ENCODE measurements at places on chromosomes 2 and 18.

GRCh38 chr18:48904847-48905394, 45.8 kb downstream of the SMAD7 start:
- DNase-seq: no peak

GRCh38 chr2:119782308-119783027, 22.7 kb downstream of the PTPN4 start:
- DNase-seq: no peak

- no peak for DNase-seq
Observed at GRCh38 chr2:85769236-85769982, 15.6 kb downstream of the ATOH8 start.

GRCh38 chr18:38961880-38962279, 1396.3 kb upstream of the CELF4 start:
- DNase-seq: no peak

DNA sequence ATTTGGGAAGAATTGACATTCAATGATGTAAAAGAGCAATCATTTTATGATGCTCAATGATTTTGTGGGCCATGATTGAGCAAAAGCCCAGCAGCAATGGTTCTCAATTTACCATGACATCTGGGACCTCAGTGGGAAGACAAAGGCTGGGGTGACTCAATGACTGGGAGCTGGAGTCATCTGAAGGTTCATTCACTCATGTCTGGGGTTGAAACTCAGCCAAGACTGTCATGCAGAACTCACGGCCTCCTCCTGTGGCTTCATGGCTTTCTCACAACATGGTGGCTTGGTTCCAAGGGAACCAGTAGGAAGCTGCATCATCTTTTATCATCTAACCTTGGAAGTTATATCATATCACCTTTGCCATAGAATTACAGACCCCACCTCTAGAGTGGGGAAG, 45.1 kb upstream of the CD226 start:
- DNase-seq: no peak

GRCh38 chr2:206031162-206031784, 54.7 kb downstream of the INO80D start:
- DNase-seq: no peak

- DNase-seq: no peak
Observed at GRCh38 chr2:86466306-86466705, 25.1 kb downstream of the KDM3A start.

DNA sequence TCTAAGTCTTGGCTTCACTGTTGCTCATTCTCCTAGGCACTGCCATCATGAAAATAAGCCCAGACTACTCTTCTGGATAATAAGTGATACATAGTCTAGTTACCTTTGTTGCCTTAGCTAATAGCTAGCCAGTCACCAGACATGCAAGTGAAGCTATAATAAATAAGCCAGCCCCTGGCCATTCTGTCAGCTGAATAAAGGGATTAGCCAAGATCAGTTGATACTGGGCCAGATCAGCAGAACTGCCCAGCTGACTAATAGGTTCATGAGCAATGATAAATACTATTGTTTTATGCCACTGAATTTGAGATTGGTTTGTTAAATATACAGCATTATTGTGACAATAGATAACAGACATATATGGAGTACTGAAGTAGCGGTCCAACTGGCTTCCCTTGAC, 8.0 kb upstream of the C2orf69 start:
- no peak for DNase-seq

DNA sequence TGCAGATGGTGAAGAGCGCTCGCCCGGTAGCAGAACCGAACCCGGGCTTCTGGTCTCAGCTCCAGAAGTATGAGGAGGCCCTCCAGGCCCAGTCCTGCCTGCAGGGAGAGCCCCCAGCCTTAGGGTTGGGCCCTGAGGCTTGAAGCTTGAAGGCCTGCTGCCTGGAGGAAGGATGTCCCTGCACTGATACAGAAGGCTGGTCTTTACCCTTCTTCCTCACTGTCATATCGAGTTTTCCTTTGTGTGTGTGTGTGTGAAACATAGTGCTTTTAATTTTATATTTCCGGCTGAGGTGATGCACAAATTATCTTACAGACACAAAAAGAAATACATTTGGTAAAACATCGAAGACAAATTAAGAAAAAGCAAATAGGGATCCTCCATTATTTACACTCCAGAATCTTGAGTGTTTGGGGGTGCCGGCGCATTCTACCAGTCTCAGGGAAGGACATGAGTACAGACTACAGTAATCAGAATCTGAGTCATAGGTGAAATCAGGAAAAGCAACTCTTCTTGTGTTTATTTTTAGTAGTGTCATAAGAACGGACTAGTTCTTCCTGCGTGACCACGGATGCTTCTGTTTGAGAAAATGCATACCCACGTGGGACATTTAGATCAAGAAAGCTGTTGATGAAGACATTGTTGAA, 1.3 kb downstream of the DUSP28 start:
- DNase-seq: no peak

DNA sequence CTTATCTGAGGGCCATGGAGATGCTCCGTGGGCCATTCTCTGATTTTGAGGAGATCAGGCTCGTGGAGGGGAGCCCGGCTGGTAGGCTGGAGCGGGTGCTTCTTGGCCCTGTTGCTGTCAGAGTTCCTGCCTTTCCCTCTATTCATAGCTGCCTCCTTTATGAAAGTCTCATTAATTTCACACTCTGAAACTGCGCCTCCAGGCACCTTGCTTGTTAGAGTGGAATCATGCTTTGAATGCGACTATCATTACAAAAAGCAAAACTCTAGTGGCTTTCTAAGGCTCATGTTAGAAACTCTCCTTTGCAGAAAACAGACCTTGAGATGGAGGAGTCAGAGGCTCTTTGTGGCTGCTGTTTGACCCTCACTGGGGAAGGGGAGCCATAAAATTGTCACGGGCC, 131.0 kb upstream of the SNTG2 start:
- no peak for DNase-seq

DNA sequence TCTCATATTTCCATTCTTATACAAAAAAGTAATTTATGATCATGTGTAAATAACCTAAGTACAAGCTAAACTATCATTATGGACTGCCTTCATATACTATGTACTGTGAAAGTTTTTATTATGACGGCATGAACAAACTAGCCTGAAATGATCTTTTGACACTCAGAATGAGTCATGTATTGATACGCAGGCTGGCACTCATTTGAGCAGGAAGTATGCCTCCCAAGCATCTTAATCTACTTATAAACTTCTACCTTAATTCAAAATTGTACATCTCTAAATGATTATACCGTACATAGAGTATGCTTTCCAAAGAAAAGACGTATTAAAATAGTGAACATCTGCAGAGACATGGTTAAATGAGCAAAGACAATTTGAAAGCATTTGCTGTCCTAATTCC, 207.1 kb upstream of the SPOPL start:
- DNase-seq: no peak

DNA sequence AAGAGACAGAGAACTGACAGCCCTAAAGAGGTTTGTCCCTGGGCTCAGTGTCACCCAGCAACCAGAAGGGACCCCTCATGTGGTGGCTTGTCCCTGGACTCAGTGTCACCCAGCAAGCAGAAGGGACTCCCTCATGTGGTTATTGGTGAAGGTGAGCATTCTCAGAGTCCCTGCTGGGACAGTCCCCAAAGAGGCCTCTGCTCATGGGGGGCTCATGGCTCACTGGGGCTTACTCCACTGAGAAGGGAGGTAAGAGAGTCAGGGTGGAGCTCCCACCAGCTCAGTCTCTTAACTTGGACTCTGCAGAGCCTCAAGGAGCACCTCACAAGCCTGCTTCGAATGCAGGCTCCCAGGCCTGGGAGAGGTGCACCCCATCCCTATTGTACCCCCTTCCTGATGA, 145.2 kb upstream of the COPS8 start:
- DNase-seq: no peak

DNA sequence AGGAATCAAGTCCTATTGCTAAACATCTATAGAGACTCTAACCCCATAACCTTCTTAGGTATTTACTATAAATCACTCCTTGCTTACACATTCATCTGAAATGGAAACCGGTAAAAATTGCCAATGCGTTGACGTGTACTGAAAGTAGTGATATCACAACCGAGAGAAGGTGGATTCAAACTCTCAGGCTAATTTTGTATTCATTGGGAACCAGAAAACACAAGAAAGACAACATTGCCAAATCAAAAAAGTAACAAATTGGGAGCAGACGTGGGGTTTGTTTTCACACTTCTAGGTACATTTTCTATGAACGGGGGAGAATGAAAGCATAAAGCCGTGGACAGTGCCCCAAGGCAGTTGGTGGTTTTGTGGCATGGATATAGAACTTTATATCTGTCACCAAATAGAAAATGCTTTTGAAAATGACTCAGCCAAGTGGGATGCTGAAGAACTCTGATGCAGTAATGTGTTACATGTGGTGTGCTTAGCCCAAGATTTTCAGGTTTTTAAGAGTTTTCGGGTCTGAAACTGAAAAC, 155.1 kb upstream of the RASGRP3 start:
- DNase-seq: peak; percentile 14

Measured in activated T-cell treated with anti-CD3 and anti-CD28 coated beads for 48 hours (primary cell).